ENCODE measurements at places on chromosomes 12 and 14.
A peak's percentile ranks its signal among the peaks of the same experiment; 100 is the strongest.

GRCh38 chr12:53004178-53004577 is 2.1 kb upstream of the EIF4B start:
- DNase-seq, result no peak

- no peak for DNase-seq
Observed at GRCh38 chr14:89399594-89400068, 17.4 kb downstream of the FOXN3 start.

GRCh38 chr14:67680121-67680602 is 5.7 kb upstream of the VTI1B start:
- peak; percentile 57 for DNase-seq

GRCh38 chr14:32201816-32202490 is at the start of gene RNU6-7:
TSS of gene RNU6-7 (plus strand) at chr14:32202045.
- peak; percentile 12 for DNase-seq

- no peak for DNase-seq
Observed at GRCh38 chr12:93018610-93019009, 89.5 kb upstream of the EEA1 start.

- peak; percentile 43 for DNase-seq
Observed at GRCh38 chr14:93320489-93320888, 12.3 kb downstream of the BTBD7 start.

DNA sequence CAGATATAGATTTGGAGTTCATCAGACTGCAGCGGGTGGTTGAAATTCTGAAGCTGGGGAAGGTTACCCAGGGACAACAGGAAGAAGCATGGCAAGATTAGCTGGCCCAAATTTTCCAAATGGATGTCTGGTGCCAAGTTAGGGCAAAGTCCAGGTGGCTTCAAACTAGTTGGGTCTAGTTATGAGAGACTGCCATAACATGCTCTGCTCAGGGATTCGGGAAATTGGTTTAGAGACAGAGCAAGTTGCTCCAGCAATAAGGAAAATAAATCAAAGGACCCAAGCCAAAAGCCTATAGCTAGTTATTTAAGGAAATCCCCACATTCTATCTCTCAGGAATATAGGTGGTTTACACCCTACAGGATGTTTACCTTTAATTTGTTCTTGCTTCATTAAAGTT is 125.7 kb upstream of the BTG1 start:
- DNase-seq, result no peak

DNA sequence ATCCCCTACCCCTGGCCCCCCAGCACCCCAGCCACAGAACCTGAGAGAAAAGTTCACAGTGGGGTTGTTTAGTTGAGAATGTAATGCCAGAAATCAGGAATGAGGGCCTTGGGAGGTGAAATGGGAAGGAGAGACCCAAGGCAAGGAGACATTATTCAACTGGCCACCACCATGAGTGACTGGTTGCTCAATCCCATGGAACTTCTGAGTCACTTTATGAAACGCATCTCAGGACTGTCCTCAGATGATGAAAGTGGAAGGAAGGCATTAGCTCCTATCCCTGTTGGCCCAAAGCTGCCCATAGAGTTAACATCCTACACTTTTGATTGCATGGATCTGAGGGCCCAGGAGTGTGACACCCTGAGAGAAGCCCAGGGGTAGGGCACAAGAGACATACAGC is 25.4 kb upstream of the TCL1A start:
- DNase-seq, result no peak

All from suppressor macrophage (primary cell).